Stimulated activated CD4-positive, alpha-beta T cell treated with anti-CD3 and anti-CD28 coated beads, Interleukin-15, amount 100 ng/mL, for 48 hours (primary cell): ENCODE measurements at places on chromosomes 11 and 22.

GRCh38 chr11:45459491-45459890, 173.3 kb upstream of the SYT13 start:
- no peak for DNase-seq

- no peak for DNase-seq
These were observed 1.6 kb downstream of the P2RY2 start for GRCh38 chr11:73219396-73220285.

DNA sequence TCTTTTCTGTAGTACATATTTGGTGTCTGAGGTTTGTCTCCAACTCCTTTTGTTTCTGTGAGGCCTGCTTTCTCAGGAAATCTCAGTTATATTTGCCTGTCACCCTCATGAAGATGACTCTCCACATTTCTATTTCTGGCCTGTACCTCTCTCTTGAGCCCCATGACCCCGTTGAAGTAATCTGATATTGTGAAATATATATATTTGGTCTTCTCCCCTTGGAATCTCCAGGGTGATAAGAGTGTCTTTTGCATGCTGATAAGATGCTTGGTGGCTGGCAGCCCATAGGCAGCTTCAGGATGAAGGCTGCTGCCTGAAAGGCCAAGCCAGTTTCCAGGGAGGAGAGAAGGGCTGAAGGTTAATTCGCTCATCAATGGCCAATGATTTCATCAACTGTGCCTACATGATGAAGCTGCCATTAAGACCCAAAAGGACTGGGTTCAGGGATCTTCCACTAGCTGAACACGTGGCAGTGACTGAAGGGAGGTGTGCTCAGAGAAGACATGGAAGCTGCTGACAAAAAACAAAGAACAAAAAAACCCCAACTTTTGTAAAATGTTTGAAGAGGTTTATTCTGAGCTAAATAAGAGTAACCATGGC, 67.4 kb downstream of the MICAL2 start:
- no peak for DNase-seq

GRCh38 chr22:34427436-34427835, 507.2 kb upstream of the LARGE1 start:
- no peak for DNase-seq

DNA sequence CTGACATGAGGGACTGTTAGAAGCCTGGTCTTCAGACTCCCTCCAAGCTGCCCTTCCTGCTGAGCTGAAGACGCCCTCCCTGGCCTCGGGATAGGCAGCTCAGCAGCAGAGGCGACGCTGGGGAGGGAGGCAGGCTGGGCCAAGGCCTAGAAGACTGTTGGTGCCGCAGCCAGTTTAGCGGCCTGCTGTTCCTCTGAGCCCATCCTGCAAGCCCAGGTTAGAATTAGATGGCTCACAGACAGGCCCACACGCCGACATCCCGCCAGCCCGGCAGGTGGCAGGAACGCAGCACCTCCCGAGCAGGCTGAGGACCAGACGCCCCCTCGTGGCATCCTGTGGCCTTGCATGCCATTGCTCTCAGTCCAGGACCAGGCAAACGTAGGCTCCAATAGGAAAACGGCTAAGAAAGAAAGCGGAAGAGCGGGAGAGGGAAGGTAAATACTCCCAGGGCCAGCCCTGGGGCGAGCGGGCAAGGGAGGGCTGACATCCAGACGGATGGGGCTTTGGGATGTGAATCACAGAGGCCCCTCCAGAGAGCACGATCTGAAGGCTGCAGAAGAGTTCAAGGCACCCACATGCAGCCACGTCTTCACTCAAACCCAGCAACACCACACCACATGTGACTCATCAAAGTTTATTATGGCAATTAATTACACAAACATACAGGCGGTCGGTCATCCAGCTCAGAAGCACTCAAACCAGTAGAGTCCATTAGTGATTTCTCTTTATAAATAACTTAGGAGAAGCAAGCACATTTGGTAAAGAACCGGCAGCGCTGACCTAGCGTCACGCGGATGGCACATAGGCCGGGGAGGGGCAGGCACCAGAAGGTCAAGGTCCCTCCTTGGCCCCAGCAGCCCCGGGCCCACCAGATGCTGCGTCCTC, 27.6 kb downstream of the CD5 start:
- peak; percentile 88 for DNase-seq

GRCh38 chr11:133832991-133833897, 12.1 kb downstream of the SPATA19 start:
- no peak for DNase-seq

GRCh38 chr11:43396617-43397016, 37.9 kb downstream of the TTC17 start:
- DNase-seq, result no peak

GRCh38 chr22:23149743-23150238, 4.5 kb downstream of the RAB36 start:
- no peak for DNase-seq

DNA sequence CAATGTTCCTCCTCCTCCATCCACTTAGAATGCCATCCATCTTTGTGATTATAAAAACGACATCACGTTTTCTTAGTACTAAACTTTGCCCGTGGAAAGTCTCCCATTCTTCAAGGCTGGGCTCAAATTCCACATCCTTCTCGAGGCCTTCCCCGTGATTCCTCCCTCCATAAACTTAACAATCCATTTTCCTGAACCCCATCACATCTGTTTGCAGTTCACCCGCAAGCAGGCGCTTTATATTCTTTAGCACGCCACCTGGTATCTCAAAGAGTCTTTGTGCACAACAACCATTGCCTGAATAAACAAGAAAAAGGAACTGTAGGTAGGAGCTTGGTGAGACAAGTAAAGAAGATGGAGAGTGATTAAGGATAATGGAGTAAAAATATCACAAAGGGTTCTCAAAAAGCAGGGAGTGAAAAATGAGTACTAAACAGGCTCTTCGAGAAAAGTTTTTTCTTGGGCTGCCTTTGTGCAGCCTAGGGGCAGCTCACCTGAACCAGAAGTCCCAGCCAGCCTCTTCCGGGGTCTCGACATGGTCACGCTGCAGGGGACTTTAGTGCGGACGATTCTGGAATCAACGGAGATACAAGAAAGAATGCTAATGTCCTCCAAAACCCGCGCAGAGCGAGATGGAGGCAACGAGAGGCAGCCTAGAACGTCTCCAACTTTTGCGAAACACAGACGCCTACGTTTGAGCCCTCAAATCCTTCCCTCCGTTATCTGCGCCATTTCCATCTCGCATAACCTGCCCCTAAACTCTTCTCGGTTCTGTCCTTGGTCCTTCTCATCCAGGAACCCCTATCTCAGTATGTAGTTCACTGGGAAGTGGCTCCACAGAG, 585 bp downstream of the THYN1 start:
- DNase-seq, result no peak

DNA sequence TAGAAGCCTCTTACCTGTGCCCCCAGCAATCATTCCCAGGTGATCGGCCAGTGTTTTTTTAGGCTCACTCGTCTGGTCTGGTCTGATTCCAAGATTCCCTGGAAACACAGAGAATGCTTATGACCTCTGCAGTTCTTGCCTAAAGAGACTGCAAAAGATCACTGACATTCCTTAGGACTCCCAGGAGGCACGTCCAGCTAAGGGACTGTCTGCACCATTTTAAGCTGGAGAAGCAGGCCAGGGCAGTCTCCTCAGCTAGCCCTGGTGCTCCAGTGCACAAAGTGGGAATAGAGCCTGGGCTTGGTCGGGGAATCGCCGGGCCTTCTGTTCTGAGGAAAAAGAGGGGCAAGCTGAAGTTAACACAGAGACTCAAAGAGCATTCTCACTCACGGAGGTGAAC, 4.8 kb downstream of the CYB5R2 start:
- DNase-seq, result no peak

- no peak for DNase-seq
These were observed 22.2 kb downstream of the FLRT1 start for GRCh38 chr11:64057890-64058289.

DNA sequence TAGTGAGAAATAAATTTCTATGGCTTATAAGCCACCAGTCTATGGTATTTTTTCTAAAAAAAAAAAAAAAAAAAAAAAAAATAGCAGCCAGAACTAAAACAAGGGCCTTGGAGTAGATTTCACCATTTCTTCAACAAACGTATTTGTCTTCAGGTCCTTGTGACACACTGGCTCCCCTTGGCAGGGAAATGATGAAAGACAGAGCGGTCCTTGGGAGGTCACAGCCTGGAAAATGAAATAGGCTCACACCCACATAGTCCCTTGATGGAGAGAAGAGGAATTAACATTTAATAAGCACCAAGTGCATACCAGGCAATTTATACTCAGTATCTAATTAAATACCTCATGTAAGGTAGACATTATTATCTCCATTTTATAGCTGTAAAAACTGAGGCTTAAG, 25.7 kb upstream of the ACER3 start:
- no peak for DNase-seq

DNA sequence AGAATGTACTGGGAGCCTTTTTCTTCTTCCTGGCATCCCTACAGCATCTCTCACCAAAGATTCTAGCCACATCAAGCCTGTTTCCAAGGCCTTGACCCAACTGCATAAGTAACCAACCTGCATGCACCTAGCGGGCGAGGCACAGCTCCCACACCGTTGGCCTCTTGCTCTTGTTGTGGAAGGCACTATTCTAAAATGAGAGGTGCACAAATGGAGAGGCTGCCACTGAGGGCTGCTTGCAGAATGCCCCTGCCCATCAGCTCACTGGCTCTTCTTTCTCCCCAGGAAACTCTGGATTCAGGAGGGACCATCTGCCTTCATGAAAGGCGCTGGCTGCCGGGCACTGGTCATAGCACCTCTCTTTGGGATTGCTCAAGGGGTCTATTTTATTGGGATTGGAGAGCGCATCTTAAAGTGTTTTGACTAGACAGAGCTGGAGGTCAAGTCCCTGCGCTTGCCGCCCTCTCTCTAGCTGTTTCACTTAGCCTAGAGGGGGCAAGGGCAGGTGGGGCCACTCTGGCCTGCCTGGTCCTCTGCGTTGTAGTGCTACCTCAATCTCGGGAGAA, 26.6 kb downstream of the SLC25A18 start:
- no peak for DNase-seq

GRCh38 chr22:36887162-36887561, 26.3 kb upstream of the CSF2RB start:
- no peak for DNase-seq

- DNase-seq, result no peak
These were observed 94.2 kb downstream of the PTPRJ start for GRCh38 chr11:48074425-48075181.

- no peak for DNase-seq
These were observed 21.1 kb downstream of the LRRC10B start for GRCh38 chr11:61529537-61530225.

- DNase-seq, result no peak
These were observed 186.6 kb downstream of the CEP164 start for GRCh38 chr11:117514256-117514655.

DNA sequence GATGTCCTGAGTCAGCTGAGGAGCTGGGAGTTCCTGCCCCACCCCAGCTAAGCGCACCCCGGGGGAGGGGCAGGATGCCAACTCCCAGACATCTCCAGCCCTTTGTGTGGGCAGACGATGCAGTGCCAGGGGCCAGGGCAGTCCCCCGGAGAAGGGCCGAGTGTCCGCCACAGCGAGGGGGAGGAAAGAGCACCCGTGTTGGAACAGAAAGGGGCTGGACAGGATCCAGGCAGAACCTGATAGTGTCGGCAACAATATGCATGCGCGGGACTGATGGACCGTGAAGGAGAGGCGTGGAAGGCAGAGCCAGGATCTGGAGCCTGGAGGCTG, 1434.7 kb downstream of the BRD1 start:
- DNase-seq, result no peak

DNA sequence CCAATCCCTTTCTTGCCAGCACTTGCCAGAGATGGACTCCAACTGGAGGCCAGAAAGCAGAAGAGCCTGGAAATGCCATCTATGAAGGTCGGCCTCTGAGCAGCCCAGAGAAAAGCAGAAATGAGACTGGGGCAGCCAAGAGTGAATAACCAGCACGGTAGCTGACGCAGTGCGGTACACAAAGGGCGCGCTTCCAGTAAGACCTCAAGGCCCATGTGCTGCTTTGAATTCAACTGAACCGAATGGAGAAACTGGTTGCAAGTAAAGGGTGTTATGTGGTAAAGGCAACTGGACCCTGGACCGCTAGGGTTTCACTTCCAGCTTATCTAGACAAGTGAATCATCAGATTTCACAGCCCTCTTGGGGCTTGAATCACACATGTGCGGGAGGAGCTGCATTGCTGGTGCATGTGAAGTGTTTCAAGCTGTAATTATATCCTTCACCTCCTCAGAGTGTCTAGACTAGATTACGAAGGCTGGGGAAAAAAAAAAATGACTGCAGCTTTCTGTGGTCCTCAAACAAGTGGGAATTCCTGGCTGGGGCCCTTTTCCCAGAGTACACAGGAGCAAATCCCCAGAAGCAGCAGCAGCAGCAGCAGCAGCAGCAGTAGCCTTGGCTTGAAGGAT, 128.9 kb downstream of the CCDC34 start:
- DNase-seq, result no peak

DNA sequence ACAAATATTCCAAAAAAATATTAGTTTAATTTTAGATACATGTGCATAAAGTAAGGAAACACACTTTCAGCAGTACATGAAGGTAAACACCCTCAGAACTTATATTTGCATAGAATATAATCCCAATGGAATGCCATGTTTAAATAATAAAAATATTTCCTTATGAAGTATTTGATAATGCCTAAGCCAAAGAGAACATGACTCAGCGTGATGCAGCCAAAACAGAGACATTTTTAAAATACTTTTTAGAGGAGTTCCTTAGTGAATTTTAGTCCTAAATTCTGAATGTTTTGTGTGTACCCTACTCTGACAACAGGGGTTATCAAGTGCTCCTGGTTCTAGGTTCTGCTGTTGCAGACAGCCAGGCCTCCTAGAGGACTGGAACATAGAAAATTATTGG, 39.1 kb upstream of the POU2AF2 start:
- no peak for DNase-seq

DNA sequence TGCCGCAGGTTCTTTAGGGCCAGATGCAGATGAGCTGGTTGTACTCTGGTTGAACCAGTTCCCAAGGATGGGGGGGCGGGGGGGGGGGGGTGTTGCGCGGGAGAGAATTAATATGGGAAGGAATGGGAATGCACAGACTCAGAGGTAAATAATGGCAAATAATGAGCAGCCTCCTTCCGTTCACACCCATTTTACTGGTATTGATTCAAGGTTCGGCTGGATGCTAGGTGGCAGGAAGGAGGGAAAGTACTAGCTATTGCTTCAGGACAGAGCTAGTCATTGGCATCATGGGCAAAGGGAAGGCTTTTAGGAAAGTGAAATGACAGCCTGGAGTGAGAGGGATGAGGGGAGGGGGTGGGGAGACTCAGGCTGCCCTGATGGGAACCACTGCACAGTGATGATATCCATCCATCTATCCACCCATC, at the start of gene VSTM5:
VSTM5 (minus strand) TSS at position 25 of the 425 bp plus-strand sequence. CDS start 116 bp downstream, outside the sequence.
- no peak for DNase-seq

- no peak for DNase-seq
These were observed 18.9 kb upstream of the YPEL1 start for GRCh38 chr22:21754523-21754922.

DNA sequence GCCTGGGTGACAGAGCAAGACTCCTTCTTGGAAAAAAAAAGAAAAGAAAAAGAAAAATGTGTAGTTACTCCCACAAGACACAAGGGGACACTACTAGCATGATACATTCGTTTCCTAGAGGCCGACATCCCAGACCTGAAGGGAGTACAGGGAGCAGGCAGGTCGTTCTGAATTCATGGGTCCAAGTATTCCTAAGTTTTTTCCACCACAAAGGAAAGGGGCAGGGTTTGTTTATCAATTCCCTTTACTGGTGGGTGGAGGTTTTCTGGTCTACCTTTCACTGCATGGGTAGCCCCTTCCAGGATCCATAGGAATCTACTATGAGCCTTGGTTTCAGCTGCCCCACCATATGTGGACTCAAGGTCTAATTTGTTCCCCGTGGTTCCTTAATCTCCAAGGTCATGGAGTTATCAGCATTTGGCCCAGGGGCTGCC, 11.8 kb downstream of the TIGD3 start:
- DNase-seq, result no peak
